Fibroblast of lung (primary cell): ENCODE measurements at places on chromosomes 11 and 22. TPM values are rescaled to one million over a fixed set of nuclear protein-coding genes. Genes with fewer than 3 reads are reported as not detected.
A peak's percentile ranks its signal among the peaks of the same experiment; 100 is the strongest.

DNA sequence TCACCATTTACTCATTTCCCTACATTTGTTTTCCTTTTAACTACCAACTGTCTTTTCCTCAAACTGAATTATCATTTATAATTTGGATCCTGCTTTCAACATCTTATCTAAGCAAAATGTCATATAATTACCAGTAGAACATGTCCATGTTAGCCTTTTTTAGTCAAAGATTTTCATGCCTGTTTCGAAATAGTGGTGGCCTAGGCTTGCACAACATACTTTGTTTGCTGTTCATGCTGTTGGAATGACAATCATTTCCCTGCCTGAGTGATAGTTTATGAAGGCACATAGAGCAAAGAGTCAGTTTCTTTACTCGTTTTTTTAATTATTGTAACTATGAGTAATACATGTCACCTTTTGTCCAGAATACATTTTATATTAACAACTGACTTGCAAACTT lies 144.3 kb upstream of the ANO3 start:
- DNase-seq = peak; percentile 94

DNA sequence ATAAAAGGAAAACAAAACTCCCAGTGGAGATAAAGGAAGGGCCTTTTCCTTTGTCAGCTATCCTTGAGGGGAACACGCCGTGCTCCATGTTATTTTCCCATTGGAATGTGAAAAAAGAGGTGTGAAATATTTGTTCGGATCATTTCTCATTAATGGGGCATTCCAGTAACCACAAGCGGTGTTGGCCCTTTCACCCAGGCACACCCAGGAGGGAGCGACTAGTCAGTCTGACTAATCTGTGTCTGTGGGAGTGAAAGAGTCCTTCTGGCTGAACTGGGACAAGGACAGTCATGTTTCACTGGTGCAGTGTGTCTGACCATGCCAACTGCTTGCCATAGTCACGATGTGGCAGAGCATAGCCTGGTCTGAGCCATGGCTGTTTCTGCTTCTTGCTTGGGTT lies 13.0 kb upstream of the MYEOV start:
- DNase-seq = peak; percentile 69

GRCh38 chr11:59582006-59582405 lies 33.6 kb downstream of the OSBP start:
- no peak for DNase-seq

DNA sequence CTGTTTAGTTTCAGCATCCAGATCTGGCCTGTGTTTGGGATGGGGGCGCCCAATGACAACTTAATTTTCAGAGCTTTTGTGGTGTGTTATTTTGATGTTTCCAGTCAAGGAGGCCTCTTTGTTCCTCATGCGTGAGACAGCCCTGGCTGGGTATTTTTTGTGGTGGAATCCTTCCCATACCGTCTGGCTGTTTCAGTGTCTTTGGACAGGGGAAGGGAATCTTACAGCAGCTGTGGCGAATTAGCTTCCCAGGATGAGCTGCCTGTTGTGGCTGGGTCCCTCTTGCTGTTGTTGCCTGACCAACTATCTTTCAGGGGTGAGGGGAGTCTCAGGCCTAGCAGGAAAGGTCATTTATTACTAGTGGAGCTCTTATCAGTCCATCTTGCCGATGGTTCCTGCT lies 138.8 kb downstream of the ARHGAP20 start:
- no peak for DNase-seq

DNA sequence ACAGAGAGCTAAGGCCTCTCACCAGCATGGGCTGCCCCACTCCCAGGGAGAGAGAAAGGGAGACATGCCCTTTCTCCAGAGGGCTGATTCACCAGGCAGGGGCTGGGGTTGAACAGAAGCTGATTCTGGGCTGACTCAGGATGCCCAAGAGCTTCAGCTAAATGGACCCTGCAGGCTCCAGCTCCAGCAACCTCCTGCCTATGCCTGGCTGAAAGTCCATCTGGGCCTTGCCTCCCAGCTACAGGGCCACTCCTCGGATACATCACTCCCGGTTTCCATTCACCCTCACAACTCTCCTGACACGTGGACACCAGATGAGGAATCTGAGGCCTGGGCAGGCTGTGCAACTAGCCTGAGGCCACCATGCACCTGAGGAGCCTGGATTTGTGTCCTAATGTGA lies 215.5 kb downstream of the BUD13 start:
- DNase-seq = peak; percentile 19

The OR6T1 gene
- polyA plus RNA-seq = not detected in 2 replicates

DNA sequence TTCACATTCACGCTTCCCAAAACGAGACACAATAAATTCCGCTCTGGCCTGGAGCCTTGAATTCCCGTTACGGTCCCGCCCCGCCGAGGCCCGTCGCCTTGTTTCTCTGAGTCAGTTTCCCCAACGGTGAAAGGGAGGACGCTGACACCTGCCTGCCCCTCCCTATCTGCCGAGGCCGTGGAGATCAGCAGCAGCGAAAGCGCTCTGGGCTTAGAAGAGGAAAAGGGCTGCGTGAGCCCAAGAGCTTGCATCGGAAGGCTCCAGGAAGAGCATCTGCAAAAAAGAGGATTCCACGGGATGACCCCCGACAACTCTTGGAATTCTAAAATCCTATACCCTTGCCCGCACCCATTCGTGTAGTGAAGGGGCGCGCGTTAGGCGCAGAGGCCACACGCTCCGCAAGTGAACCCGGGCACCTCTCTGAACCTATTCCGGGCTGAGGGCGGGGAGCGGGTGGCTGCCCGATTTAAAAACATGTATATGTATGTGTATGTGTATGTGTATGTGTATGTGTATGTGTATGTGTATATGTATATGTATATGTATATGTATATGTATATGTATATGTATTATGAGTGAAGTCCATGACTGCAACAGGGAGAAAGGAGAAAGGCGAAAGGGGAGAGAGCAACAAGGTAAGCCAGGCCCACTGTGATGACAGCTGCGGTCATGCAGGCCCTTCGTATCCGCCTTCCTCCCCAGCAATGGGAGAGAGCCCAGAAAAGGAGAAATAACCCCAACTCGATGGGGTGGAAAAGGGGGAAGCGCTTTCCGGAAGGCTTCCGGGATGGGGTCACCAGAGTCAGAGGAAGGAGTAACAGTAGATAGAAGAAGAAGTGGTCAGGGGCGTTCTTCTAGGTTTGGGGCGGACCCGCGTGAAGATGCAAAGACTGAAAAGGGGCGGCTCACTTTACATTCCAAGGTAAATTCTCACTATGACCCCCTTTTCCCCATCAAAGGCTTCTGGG lies 948 bp upstream of the MRTFA start:
- DNase-seq = no peak

- peak; percentile 13 for DNase-seq
These were observed 94.0 kb upstream of the APOA1 start for GRCh38 chr11:116931206-116931953.

DNA sequence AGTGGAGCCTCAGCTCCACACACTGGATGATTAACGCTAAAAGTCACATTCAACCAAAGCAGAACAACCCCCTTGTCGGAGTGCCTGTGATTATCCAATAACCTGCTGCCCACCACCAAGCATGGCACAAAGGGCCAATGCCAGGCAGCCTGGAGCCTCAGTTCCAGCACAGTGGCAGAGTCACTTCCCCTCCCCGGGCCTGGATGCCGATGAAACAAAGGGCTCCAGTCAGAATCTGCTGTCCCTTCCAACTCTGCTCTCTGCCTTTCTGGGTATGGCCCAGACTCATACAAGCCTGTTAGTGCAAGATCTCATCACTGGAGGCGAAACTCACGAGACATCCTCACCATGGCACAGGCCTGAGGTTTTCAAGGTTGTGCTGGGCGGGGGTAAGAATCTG lies 52.1 kb downstream of the CLTCL1 start:
- DNase-seq = no peak

DNA sequence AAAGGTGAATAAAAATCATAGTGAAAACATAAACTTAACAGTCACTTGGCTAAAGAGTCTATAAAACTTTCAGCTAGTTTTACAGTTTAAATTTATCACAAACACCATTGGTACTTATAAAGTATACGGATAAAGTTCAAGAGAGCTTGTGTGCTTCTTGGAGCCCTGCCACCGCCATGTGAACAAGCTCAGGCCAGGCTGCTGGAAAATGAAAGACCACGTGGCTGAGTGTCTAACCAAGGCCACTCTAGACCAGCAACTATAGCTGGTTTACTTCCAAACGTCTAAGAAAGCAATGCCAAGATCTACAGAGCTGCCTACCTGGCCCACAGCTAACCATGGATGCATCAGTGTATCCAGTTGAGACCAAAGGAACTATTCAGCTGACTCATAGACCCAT lies 66.3 kb upstream of the API5 start:
- no peak for DNase-seq

The RBFOX2 gene
- 184 and 190 TPM in 2 replicates for polyA plus RNA-seq

DNA sequence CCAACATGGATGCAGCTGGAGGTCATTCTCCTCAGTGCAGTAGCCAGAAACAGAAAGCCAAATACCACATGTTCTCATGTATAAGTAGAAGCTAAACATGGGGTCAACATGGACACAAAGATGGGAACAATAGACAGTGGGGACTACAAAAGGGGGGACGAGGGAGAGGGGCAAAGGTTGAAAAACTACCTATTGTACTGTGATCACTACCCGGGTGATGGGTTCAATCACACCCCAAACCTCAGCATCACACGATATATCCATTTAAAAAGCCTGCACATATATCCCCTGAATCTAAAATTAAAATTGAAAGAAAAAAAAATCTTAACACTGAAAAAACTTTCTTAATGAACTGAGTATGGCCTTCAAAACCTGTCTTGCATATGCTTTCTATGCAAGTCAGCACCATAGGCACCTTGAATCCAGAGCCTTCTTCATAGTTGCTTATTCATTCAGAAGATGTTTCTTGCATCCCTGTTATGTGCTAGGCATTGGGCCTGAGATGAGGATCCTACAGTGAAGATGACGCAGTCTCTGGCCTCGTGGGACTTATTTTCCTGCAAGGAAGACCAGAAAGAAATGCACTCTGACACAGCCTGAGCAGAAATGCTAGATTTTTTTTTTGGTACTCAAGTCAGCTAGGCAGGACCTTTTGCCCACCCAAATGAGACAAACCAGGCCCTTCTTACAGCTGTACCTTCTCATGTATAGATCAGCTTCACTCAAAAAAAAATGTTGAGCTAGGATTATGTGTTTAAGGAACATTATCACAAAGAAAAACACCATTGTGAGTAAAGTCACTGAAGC lies 21.0 kb downstream of the NNMT start:
- no peak for DNase-seq

DNA sequence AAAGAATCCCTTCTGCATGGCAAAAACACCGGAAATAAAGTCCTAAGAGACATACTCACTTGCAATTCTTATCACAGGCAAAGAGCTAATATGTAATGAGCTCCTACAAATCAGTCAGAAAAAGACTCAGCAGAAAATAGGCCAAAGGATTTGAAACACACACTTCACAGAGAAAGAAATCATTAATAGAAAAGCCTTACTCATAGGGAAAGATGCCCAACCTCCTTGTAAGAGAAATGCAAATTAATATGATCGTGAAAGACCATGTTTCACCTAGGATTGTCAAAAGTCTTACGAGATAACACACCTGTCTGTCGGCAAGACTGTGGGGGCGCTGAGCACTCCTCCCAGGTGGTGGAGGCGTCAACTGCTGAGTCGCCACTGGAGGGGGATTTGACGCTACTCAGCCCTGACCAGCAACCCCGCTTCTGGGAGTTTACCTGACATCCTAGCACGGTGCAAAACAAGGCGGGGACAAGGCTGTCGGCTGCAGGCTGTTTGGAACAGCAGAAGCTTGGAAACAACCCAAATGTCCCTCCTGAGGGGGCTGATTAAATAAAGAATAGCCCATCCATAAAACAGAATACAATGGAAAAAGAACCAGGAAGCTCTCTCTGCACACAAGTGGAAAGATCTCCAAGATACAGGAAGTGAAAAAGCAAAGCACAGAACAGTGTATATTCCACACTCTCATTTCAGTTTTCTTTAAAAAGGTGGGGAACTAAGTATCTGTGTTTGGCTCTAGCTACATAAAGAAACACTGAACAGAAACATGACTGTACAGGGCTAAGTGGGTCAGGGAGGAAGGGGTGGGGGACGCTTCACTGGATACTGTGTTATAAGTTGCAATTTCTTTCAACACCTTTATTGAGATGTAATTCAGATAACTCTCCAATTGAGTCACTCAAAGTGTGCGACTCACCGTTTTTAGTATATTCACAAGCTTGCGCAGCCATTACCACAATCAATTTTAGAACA lies 11.5 kb downstream of the CSNK1E start:
- DNase-seq = peak; percentile 68

GRCh38 chr11:21628641-21629040 lies 564.2 kb upstream of the ANO5 start:
- no peak for DNase-seq

The TMPRSS4 gene
- not detected in 2 replicates for polyA plus RNA-seq

The IGF2 gene
- polyA plus RNA-seq = 0.03 and 0.08 TPM in 2 replicates

DNA sequence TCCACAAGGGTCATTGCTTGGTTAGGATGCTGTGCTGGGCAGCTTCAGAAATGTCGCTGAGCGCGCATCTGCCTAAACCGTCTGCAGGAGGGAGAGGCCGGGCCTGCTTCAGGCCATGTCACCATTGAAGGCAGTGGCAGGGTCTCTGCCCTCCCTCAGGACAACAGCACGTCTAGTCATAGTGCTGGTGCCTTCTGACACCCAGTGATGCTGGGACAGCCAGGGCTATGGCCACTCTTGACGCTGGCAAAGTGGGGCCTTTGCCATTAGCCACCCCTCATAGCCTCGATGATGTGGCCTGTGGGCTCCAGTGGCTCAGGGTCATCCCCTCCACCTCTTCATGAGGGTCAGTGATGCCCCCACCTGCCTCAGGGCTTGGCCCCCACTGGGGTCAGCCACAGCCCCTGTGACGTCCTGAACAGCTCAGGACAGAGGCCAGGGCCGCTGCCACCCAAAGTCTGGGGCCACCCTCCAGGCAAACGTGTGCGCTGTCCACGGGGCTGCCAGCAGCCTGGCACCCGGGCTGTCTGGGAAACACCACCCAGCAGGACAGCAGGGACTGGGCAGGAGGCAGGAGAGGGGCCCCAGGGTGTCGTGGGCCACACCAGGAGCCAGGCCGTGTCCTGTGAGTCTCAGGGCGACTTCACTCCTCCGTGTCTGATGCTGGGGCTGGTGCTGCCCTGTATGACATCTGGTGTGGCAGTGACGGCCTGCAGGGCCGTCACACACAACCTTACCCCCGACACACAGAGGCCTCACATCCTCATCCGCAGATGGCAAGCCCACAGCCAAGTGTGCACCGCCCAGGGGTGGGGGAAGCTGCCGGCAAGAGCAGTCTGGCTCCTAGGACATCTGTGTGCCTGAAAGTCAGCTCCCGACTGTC lies 42.5 kb downstream of the CERK start:
- DNase-seq = no peak

DNA sequence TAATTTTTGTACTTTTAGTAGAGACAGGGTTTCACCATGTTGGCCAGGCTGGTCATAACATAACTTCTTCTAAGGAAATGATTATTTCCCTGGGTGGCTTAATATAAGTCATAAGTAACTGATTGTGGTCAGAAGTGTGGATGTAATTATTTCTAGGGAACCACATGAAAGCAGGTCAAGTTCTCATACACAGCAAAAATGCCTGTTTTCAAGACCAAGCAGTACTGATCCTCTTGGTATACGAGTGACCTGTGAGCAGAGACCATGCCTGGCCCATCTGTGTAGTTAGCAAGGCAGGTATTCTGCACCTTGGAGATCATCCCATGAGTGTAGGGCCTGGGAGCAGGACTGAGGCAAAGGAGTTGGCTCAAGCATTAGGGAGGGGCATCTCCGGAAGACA lies 32.5 kb upstream of the NUCB2 start:
- no peak for DNase-seq

GRCh38 chr22:47608421-47608820 lies 846.0 kb downstream of the TBC1D22A start:
- no peak for DNase-seq

GRCh38 chr11:74971424-74971823 lies 17.3 kb upstream of the NEU3 start:
- no peak for DNase-seq

- DNase-seq = no peak
These were observed 277.5 kb downstream of the CTTN start for GRCh38 chr11:70675697-70676374.
